Stimulated activated CD8-positive, alpha-beta memory T cell treated with anti-CD3 and anti-CD28 coated beads, Interleukin-4, amount 100 ng/mL, for 4 hours (primary cell): ENCODE measurements at places on chromosomes 11 and 22.
A peak's percentile ranks its signal among the peaks of the same experiment; 100 is the strongest.

DNA sequence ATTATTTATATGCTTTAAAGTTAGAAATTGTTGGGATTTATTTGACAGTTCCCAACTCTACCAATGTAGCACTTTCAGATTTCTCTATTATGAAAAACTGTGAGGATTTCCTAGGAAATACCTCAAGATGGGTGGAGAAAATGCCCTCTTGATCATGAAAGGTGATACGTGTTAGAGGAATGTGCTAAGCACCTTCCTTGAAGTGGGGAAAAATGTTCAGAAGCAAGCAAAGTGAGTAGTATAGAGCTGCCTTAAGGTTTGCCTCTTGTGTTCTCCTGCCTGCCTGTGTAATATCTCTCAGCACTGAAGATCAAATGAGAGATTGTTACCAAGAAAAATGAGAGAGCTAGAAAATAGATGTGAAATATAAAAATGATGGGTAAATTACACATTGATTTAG lies 58.2 kb downstream of the YAP1 start:
- DNase-seq = no peak

DNA sequence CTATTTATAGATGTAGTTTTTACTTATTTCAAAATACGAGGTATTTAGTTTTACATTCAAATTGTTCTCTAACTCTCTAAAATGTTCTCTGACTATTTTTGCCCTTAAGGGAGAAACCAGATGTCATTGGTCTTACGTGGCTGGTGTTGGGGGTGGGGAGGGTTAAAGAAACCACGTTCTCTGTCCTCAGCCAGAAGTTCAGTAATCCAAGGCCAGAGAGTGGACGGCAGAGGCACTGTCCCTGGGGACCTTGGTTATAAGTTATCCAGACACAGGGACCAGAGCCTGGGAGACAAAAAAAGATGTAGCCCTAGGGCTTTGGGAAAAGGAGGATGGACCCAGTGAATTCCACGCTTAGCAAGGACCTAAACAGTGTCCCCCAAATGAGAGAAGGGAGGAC lies 706 bp upstream of the OR51E1 start:
- DNase-seq = no peak

DNA sequence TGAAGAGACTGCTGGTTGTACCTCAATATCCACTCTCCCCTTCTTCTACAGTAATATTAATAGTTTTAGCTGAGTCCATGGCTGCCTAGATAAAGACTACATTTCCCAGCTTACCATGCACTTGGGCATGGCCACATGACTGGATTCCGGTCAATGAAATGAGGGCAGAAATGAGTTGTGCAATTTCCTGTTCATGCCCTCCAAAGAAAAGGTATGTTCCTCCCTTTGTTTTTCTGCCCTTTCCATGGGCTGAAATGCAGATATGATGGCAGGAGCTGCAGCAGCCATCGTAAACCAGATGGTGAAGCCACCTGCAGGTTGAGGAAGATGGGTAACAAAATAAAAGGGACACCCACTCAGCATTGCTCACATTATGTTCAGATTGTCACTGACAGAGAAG lies 15.3 kb upstream of the ELFN2 start:
- no peak for DNase-seq

- DNase-seq = no peak
Observed at GRCh38 chr11:95338430-95338991, 107.5 kb upstream of the SESN3 start.

DNA sequence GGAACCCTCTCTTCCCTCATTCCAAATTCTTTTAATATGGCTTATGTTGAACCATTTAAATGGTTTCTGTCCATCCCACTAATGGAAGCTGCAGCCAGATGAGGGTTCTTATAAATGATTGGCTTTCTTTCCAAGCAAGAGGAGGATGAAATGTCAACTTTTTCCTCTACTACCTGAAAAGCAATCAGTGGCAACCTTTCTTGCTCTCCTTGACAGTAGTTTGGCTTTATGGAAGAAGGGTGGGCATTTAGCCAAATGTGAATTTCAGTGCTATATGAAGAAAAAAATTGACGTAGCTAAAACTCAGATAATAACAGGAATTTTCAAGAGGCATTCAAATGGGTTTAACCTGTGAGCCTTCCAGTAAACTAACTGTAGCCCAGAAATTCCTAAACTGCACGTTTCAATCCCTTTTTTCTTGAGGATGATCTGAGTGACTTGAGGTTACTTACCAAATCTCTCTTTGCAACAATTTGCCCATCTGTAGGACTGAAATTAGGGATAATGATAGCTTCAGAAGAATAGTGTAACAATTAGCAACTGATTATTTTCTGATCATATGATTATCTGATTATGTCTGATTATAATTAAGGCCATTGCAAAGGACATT lies 90.9 kb downstream of the EXT2 start:
- DNase-seq = no peak

- no peak for DNase-seq
Observed at GRCh38 chr22:46060292-46061123, 83.5 kb upstream of the WNT7B start.

- DNase-seq = no peak
Observed at GRCh38 chr11:68398995-68399851, 61.3 kb upstream of the PPP6R3 start.

GRCh38 chr11:15118431-15118830 lies 3.7 kb downstream of the INSC start:
- no peak for DNase-seq

GRCh38 chr11:68439355-68440065 lies 21.0 kb upstream of the PPP6R3 start:
- DNase-seq = no peak

DNA sequence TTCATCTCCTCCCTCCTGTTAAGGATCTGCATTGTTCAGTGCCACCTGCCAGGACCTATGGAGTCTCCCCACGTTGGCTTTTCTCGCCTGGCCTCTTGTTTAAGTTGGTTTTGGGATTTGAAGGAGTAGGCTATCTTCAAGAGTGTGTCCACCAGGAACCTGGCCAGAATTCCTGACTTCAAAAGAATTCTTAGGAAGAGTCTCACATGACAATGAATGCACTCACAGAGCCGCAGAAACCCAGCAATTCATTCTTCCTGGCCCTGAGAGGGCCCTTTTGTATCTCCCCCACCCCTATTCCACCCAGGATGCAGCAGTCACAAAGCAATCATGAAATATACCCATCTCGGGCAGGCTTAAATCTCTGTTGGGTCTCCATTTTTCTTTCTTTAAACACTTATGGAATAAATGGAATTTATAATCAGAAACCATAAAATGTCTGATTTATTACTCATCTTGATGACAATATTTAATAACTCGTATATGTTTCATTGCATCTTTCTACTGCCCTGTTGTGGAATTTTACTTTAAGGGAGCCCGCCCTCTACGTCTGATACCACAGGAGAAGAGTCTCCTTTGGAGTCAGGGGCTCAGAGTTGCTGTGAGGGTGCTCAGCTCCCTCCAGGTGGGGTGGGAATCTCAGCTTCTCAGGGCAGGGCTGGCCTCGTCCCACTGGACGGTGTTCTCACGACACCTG lies 507.0 kb downstream of the NTM start:
- DNase-seq = no peak

DNA sequence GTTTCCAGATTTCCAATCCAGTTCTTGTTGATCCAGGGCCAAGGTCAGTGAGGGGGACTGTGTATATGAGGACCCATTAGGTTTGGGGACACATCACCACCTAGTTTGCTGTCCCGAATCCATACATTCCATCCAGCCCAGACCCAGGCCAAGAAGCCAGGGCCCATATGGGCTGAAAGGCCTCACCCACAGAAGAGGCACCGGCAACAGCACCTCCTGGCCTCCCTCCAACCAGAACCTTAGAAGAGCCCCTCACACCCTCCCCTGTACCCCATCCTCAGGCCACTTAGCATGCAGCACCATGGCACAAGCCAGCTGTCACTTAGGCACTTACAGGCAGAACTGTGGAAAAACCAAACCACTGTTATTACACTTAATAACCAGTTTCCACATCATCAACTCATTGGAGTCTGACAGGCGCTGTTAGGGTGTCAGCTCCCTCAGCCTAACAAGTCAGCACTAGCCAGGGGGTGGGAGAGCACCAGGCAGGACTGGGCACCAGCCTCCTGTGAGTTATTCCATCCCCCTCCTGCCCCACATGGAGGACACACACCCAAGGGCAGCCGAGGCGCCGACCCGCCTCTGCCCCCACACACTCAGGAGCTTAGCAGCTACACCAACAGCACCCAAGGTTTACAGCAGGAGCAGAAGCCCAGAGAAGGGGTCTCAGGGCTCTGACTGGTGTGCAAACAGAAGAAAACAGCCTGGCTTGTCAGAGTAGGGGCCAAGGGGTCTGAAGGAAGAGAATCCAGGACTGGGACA lies 132.0 kb downstream of the BUD13 start:
- DNase-seq = no peak

- DNase-seq = no peak
Observed at GRCh38 chr11:12163181-12163941, 53.0 kb downstream of the MICAL2 start.

GRCh38 chr22:40203572-40203971 lies 25.8 kb downstream of the TNRC6B start:
- no peak for DNase-seq

DNA sequence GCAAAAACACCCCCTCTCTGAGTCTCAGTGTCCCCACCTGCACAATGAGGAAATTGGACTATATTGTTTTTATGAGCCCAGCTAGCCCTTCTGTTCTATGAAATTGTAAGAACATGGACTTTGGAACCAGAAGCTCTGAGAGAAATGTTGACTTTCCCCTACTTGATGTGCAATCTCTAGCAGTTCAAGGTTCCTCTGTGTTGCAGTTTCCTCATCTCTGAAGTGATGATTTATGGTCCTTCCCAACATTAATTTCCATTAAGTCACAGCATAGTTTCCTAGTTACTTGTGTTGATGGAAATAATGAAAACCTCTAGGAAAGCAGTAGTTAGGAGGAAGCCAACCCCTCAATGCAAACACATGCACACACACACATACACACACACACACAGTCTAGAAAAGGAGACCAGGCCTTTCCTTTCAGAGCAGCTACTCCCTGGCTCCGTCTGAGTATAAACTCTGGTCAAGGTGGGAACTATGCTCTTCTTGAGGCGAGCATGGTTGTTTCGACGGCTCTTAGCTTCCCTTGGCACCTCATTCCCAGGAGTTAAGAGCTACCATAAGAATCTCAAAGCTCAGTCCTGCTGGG lies 518.4 kb downstream of the SOX6 start:
- no peak for DNase-seq

GRCh38 chr11:70487756-70488155 lies 89.4 kb downstream of the CTTN start:
- DNase-seq = no peak

GRCh38 chr22:19629720-19630419 lies 84.4 kb upstream of the SEPTIN5 start:
- DNase-seq = peak; percentile 55

DNA sequence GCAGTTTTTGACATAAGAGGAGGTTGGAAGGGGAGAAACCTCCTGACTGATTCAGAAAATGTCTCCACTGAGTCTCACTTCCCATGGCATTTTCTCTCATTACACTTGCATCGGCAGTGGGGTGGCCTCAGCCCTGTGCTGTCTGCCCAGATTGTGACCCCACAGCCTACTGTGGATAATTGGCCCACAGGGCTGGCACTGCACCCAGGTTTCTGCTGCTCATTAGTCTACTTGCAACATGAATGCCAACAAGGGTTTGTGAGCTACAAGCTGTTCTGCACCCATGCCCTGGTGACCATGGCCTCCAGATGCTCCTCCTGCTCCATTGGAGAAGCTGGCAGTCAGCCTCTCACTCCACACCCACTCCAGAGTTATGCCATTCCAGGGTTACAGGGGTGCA lies 296.0 kb downstream of the CTTN start:
- no peak for DNase-seq

- no peak for DNase-seq
Observed at GRCh38 chr11:100830274-100830673, 143.2 kb downstream of the ARHGAP42 start.

DNA sequence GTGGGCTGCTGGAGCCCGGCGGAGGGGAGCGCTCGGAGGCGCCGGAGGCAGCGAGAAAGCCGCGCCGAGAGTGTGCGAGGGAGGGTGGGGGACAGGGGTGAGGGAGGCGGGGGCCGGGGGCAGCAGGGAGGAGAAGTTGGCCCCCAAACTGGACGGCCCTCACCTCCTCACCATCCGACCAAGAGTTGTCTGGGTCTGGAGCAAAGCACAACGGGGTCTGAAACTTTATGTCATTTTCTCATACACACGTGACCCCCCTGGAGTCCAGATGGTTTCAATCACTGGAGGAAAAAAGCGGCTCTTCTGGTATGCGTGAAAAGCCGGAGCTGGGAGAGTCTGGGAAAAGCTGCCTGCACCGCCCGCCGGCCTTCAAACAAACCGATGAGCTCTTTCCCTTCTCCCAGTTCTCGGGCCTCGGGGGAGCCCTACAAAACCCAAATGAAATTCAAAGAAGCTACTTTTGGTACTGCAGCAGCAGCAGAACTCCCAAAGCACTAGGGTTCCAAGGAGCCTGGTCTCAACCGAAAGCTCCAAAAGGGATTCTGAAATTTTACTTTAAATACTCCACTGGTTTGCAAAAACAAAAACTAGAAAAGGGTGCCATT lies 39.7 kb upstream of the AKIP1 start:
- no peak for DNase-seq

DNA sequence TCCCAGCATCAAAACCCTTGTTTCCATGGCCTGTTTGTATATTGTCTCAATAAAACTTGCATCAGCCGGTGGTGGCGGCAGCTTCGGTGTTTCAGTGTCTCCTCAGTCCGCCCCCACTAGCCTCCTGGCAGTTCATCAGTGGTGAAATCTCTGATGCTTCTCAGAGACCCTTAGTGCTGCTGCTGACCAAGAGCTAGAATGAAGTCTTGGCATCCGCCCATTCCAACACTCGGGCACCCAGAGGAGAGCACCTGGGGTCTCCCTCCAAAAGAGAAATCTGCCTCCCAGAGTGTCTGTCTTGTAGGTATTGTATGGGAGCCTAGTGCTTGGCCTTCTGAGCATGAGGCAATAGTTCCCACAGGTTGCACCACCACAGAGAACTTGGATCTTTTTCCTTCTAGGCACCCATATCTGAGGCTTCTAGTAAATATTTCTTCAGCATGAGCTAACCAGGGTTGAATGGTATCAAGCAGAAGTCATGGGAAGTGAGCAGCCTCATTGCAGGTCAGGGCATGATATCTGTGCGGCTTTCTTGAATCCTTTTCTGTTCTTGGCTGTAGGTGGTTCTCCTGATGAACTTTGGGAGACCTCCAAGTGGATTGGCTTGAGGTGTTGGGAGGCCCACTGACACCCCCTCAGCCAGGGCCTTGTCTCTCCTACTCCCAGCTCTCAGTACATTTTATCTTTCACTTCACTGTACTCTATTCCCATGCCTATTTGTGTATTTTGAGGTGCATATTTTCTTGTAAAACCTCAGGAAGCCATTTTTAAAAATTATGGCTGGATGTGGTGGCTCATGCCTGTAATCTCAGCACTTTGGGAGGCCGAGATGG lies 13.2 kb upstream of the AIFM3 start:
- no peak for DNase-seq

GRCh38 chr11:36510594-36510942 lies 496 bp upstream of the TRAF6 start:
- DNase-seq = no peak

- DNase-seq = no peak
Observed at GRCh38 chr11:66317723-66318599, 1.1 kb upstream of the CD248 start.

- no peak for DNase-seq
Observed at GRCh38 chr22:45008186-45008681, 1.6 kb downstream of the PHF21B start.

GRCh38 chr11:129402206-129403171 lies 26.8 kb downstream of the BARX2 start:
- DNase-seq = no peak

- no peak for DNase-seq
Observed at GRCh38 chr11:64251753-64252002, 348 bp downstream of the PLCB3 start.

GRCh38 chr11:134560066-134560465 lies 148.0 kb upstream of the B3GAT1 start:
- DNase-seq = no peak
